ENCODE measurements at places on chromosomes 12 and 14.

- DNase-seq, result no peak
These were observed 26.2 kb upstream of the PLEKHD1 start for GRCh38 chr14:69458350-69458749.

DNA sequence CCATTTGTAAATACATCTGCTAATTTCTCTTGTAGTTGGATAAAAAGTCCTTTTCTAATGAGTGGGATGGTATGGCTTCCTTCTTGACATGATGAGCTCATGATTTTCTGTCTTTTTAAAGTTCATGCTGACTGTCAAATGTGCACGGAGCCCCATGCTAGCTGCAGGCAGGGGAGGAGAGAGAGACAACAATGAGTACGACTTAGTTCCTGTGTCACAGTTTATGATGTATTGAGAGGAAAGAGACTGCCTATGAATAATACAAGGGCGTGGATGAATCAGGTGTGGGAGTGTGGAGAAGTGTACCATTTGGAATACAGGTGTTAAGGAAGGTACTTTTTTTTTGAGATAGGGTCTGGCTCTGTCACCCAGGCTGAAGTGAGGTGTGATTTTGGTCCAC, 10.7 kb upstream of the TBC1D30 start:
- DNase-seq, result no peak

DNA sequence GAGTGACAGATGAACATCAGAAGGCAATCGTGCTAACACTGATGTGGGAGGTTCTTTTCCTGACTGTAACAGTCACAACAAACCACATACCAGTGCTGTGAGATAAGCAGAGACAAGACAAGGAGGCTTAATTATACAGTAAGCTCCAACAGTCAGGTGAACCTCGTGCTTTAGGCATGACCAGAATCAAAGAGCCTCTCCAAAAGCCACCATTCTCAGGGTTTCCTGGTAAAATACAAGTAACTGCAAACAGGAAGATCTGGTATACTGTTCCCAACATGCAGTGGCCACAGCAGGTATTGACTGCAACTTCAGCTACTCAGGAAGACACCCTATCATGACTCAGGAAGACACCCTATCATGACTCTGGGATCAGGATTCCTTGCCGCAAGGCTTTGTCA, 47.3 kb upstream of the GTF2A1 start:
- no peak for DNase-seq

DNA sequence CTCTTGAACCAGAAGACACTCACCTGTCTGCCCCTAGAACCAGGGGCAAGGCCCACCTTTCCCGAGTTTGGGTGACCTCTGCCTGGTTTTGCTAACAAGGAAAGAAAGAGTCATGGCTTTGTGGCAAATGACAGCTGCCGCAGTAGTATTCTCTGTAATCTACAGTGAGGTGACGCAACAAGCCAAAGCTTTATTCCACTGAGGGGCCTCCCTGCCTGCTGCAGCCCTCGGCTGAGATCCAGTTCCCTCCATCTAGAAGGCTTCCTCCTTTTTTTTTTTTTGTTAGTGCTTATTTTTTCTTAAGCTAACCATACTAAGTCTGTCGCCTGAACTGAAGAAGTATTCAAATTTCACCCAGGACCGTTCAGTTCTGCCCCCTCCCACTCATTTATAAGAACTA, 142.3 kb upstream of the TMCC3 start:
- DNase-seq, result no peak

DNA sequence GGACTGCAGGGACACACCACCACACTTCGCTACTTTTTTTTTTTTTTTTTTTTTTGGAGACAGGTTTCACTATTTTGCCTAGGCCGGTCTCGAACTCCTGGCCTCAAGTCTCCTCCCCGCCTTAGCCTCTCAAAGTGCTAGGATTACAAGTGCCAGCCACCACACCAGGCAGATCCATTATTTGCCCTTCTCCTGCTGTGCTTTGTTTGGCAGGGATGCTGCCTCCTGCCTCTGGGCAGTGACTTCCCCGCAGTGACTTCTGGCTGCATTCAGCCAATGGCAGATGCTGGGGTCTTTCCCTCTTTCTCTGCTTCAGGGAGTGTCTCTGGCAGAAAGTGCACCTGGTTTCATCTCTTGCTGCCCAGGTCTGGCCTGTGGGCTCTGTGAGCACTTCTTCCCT, 6.7 kb upstream of the MORN3 start:
- no peak for DNase-seq

DNA sequence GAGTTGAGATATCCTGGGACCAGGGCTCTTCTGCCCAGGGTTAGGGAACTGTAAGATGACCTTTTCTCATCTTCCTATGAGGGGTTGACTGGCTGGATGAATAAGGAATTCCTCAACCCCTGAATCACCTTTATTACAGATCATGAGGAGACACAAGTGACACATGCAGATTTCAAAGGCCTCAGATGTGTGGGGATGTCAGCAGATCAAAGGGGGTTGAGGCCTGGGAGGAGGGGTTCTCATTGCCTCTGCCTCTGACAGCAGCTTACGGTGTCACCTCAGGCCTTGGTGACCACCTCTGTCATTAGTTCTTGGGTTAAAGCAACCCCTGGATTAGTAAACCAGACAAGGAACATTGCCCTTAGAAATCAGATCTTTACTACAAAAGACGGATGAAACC, 2.1 kb upstream of the KRT72 start:
- no peak for DNase-seq

DNA sequence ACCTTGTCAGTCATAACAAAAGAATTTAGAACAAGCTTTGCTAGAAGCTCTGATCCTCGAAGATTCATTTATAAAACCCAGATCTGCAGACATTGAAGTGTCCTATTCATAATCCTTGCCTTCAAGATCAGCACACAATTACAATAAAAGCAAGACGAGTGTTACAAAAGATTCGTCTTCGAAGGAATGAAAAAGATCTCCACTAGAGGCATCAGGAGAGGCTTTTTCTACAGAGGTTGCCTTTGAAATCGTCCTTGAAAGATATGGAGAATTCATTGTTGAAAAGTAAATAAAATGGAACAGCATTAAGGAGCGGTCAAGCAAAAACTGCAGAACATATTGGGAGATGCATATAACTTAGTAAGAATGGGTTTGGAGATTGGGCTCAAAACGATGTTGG, 146.4 kb downstream of the BMP4 start:
- no peak for DNase-seq

GRCh38 chr12:113245695-113246477, 24.6 kb downstream of the TPCN1 start:
- DNase-seq, result no peak

- DNase-seq, result no peak
These were observed 254.8 kb downstream of the PRKD1 start for GRCh38 chr14:29672831-29673230.

DNA sequence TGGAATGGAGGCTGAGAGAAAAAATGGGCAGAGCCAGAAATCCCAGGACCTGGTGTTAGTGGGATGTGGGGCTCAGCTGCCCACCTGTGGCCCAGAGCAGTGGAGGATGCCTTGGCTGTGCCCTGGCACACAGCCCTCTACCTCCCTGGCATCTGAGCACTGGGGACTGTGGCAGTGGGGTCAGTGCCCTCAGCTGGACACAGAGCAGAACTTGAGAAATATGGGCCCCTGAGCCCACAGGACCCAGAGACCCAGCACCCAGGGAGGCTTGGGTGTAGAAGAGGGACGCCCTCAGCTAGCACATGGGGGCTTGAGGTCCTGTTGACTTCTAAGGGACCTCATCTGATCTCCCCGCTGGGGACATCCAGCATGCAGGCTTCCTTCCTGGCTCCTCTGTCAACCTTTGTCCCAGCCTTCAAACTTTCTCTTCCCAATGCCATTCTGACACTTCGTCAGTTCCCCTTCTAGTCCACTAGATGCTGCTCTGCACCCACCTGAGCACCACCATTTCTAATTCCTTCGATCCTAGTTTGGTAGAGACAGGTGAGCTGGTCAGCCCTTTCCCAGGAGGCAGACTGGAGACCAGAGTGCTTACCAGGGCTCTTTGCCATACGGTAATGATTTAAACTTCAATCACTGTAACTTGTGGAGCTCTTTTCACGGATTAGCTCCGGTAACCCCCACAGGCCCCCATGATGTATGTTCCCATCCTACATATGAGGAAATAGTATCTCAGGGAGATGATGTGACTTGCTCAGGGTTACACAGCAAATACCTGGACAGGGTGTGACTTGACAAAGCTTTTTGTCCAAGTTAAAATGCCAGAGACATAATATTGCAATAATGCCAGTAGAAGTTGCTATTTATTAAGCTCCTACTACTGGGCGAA, 143.7 kb downstream of the ASCL4 start:
- no peak for DNase-seq

DNA sequence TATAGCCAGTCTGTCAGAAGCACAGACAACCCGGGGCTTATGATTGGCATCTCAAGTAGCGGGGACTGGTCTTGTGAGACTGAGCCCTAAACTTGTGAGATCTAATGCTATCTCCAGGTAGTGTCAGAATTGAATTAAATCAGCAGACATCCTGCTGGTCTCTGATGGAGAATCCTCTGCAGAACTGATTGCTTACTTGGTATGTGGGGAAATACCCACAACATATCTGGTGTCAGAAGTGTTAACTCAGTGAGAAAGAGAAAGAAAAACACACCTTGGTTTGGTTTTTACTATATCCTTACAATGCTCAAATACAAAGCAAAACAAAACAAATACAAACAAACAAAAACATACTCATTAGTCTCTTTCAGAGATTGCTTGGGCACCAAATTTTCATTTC, 10.0 kb downstream of the SEL1L start:
- no peak for DNase-seq

- DNase-seq, result peak; percentile 83
These were observed 39.7 kb upstream of the GZMB start for GRCh38 chr14:24673534-24674203.

- no peak for DNase-seq
These were observed 12.2 kb downstream of the LLPH start for GRCh38 chr12:66118240-66118891.

GRCh38 chr12:132441871-132442863, 47.8 kb upstream of the FBRSL1 start:
- DNase-seq, result no peak

DNA sequence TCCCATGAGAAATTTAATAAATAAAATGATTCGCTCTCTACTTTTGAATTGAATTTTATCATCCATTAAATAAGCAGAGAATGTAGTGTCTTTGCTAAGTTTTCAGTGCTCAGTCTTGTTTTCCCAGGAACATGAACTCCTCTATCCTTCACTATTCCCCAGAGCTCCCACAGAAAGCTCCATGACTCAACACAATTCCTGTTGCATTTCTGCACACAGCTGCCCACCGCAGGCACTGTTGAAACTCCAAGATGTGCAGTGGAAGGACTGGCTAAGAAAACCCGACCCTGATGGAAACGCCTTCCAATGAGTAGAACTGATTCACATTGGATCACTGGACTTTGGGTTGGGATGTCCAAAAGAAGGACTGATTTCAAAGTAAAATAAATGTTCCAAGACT, 202.4 kb upstream of the AMIGO2 start:
- DNase-seq, result no peak

DNA sequence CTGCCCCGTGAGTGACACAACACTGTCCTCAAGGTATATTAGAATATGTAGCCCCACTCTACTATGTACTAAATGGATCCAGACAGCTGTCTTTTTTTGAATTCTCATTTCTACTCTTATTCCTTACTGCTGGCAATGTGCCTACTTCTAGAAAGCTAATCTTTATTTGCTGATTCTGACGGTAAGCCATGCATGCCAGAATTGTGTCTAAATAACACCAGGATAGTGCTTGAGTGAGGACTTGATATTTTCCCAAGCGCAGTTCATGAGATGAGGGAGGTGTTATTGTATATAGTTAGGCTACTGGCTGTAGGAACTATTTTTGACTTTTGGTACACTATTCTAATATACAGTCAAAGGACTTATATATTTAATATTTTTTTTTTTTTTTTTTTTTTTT, 316.2 kb upstream of the NAV3 start:
- no peak for DNase-seq

GRCh38 chr12:55974308-55974730, 441 bp downstream of the RAB5B start:
- no peak for DNase-seq

- peak; percentile 57 for DNase-seq
These were observed at the start of gene EEF1AKMT3 for GRCh38 chr12:57772429-57773322. Gene EEF1AKMT3 (plus strand): TSS chr12:57772614. CDS start chr12:57772725, 111 bp downstream.

- no peak for DNase-seq
These were observed 120.2 kb upstream of the DNM1L start for GRCh38 chr12:32558903-32559302.

DNA sequence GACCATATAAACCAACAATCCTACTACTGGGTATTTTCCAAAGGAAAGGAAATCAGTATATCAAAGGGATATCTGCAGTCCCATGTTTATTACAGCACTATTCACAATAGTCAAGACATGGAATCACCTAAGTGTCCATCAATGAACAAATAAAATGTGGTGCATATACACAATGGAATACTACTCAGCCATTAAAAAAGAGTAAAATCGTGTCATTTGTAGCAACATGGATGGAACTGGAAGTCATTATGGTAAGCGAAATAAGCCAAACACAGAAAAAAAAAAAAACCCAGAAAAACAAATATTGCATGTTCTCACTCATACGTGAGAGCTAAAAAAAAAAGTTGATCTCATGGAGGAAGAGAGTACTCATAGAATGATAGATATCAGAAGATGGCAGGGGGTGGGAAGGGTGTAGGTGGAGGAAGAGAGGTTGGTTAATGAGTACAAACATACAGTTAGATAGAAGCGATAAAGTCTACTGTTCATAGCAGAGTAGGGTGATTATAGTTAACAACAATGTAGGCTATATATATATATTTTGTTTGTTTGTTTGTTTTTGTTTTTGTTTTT, 49.3 kb downstream of the BCAT1 start:
- no peak for DNase-seq

GRCh38 chr12:102504280-102504679, 23.9 kb upstream of the IGF1 start:
- DNase-seq, result no peak

- no peak for DNase-seq
These were observed 10.1 kb upstream of the SPATS2 start for GRCh38 chr12:49357103-49357678.

GRCh38 chr12:103331643-103332042, 164.1 kb downstream of the C12orf42 start:
- DNase-seq, result no peak

DNA sequence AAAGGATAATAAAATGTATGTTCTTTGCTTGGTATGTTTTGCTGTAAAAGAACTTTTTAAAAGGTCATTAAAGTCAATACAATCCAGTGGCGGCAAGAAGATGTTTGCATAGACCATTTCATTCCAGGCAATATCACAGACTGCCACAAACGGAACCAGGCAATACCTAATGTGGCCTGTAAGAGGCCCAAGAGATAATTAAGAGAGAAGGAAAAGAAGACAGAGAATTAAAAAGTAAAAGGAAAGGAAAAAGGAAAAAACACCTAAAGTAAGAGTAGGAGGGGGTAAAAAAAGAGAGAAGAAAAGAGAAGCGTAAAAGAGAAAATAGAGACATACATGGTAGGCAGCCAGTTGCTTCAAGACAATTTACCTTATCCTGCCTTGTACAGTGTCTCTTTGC, 6.8 kb upstream of the ARHGAP5 start:
- no peak for DNase-seq

Measured in activated CD4-positive, alpha-beta memory T cell treated with anti-CD3 and anti-CD28 coated beads, Interleukin-2, amount 10 ng/mL, durations not matched to agents 7 days and 5 days (primary cell).